ENCODE measurements at places on chromosomes 16 and 17.

GRCh38 chr16:64962786-64963185, 159.1 kb downstream of the CDH11 start:
- DNase-seq: no peak

GRCh38 chr17:8953156-8953885, 12.2 kb downstream of the PIK3R5 start:
- no peak for DNase-seq

GRCh38 chr17:37312137-37312923, 63.5 kb upstream of the C17orf78 start:
- DNase-seq: no peak

DNA sequence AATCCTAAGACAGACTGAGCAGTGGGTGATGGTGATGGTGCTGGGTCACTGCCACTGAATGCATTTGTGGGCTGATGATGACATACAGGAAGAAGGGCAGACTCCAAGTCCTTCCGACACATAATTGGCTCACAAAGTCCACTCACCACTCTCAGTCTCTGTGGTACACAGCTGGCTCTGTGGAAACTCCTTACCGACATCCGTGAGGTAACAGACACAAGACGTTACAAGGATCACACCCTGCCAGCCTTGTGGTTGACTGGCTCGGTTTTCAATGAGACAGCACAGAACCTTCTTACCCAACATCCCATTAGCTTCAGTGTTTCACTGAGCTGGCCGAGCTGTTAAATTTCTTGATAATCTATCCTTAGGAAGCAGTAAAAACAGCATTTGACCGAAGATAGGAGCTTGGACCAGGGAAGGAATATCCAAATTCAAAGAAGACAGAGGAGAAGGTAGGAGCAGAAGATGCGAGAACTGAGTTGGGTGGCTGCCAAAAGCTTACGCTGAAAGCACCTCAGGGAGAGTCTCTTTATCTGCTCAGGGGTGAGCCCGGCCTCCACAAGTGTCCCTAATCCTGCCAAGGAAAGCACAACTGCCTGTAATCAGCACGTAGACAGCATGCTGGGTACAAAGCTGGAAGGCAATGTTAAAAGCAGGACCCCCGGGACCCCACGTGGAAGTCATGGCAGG, 5.5 kb upstream of the MXRA7 start:
- DNase-seq: peak; percentile 83

- no peak for DNase-seq
These were observed 595.2 kb upstream of the CDH11 start for GRCh38 chr16:65716737-65717700.

DNA sequence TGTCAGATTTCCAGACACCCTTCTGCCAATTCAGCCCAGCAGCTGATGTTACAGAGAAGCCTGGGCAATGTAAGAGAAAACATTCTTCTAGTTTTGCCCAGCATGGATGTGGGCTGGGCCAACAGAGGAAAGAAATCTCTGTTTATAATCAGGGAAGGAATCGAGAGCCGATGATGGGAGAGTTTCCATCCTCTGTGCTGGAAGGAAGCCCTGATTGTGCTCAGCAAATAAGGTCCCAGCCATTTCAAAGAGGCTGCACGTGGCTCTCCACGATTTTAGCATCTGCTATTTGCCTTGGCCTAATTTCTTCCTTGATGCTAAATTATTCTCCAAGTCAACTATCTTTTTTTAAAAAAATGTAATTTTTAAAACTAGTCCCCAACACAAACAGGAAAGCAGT, 70.0 kb downstream of the IRX6 start:
- DNase-seq: no peak

GRCh38 chr17:38637951-38638350, 32.2 kb upstream of the SRCIN1 start:
- DNase-seq: no peak

DNA sequence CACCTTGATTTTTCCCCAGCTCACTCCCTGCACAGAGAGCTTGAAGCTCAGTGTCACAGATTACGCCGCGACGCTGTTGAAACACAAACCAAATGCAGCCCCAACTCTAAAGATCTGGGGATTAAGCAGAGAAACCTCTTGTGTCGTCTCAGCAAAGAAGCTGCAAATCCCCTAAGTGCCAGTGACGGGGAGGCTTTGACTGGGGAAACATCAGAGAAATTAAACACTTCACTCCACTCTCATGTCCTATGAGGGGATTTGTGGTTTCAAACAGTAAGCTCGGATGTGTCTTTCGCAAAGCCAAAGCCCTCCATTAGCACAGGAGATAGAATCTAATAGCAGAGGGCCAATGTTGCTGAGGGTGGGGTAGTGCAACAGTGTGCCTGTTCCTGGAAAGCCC, 233.7 kb downstream of the HS3ST4 start:
- DNase-seq: no peak

GRCh38 chr17:16379654-16380053, 1.2 kb upstream of the UBB start:
- DNase-seq: no peak

DNA sequence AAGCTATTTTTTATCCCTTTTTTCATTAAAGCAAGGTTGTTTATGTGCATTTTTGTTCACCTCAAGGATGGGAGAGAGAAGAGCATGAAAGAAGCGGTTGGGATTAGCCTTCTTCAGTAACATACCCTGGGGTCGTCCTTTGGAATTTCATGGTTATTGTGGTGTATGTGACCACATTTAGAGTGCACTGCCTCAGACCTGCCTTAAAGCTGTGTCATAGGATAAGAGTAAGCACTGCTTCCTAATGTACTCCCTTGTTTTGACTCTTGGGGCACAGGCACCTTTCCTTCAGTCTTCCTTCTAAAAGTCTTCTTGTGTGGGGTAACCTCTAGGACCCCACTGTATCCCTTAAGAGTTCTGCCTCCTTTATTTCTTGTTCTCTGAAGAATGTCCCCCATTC, 28.9 kb downstream of the TNRC6A start:
- DNase-seq: no peak

DNA sequence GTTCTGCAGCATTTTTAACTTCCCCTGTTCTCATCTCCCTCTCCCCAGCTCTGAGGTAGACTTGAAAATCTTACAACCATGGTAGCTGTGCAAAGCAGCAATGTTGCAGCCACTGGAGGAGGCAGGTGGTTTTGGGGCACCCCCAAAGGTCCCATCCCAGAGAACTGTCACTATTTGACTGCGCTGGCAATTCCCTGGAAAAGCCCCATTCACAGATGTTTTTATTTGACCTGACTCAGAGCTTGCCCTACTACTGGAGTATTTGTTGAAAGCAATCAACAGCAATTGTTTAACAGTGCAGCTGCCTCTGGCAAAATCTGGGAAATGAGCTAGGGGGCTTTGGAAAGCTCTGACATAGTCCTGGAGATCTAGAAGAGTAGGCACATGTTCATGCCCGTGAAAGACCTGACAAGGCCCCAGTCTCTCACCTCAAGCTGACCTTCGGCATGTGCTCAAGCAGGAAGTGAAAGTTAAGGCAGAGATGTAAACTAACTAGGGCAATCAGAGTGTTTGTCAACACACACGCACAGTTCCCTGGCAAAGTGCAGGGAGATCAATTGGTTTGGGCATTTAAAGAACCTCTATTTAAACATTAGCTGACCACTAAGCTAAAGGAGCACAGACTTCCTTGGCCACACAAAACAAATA, 19.7 kb upstream of the PIK3R5 start:
- DNase-seq: no peak

- no peak for DNase-seq
These were observed 5.2 kb upstream of the FANCA start for GRCh38 chr16:89821438-89822187.

GRCh38 chr16:9351841-9352434, 260.5 kb downstream of the HAPSTR1 start:
- no peak for DNase-seq

GRCh38 chr16:9978160-9978725, 204.0 kb downstream of the GRIN2A start:
- no peak for DNase-seq

GRCh38 chr16:10971560-10971961, 27.2 kb downstream of the CLEC16A start:
- DNase-seq: peak; percentile 48

- no peak for DNase-seq
These were observed 341.4 kb downstream of the FOXL1 start for GRCh38 chr16:86919578-86920305.

DNA sequence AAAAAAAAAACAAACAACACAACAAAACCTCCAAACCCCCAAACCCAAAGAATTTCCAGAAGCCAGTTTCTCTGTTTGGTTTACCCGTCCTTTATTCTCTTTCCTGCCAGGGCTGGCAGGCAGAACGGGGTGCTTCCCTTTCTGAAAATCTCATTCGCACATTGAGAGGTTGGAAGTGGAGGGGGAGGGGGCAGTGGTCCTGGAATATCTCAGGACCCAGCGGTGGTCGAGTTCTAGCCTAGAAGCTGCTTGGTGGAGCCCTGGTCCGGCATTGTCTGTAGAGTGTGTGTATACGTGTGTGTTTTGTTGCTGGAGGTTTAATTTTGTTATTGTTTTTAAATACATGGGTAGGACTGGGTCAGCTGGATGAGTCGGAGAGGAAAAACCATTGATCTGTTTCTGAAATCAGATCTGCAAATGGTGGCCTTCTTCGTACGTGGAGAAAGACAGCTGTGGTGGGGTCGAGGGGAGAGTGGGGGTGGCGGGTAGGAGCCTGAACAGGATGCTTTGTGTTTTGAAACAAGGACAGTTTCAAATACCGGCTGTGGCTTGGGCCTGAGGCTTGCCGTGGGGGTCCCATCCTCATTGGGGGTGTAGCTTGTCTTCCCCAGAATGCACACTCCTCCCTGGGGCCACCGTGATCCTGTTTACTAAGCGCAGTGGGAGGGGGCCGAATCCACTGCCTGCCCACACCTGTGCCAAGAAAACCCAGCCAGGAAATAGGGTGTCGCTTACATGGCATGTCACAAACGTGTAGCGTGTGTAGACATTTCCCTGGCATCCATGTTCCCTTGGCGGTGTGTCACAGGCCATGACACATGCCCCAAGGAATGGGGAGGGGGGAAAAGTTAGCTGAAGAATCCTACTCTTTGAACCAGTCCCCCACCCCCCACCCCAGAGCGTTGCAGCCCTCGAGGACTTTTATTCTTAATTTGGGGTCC, 1.6 kb downstream of the CMIP start:
- peak; percentile 17 for DNase-seq

DNA sequence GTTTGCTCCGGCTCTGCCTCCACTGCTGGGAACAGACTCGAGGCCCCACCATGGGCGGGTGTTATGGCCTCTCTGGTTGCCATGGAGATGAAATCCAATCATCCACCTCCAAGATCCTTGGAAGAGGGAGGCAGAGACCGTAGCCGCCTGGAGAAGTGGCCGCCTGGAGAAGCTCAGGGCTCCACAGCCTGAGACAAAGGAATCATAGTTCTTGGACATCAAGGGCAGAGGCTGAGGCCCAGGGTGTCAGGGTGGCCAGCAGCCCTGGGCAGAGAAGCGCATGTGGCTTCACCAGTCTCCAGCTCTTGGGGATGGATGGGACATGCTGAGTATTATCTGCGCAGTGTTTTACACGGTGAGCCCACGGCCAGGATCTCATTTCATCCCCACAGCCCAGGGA, 36.2 kb downstream of the ABR start:
- no peak for DNase-seq

GRCh38 chr16:46911038-46911437, 26.9 kb downstream of the GPT2 start:
- DNase-seq: no peak

DNA sequence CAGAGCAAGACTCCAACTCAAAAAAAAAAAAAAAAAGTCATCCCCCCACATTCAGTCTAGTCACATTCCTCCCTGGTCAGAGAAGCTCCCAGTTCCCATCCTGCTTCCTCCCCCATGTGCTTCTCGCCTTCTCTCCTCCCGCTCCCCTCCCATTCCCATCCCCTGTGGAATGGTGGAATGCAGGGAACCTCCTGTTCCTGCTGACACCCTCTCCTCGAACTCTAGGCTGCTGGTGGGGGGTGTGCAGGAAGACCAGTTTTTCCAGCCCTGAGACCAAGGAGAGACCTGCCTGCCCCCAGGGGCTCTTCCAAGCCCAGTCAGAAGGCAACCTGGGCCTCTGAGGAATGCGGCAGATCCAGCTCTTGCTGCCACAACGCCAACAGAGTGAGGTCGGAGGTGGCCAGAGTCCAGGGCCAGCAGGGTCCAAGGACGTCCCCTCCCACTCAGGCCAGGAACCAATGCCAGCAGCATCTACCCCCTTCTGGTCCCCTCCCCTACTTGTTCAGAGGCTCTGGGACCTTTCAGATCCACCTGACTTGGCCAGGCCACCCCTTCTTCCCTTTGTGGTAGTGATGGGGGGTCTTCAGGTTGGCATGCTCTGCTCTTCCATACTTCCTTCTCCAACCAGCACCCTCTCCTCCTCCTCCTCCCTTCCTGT, 39.3 kb upstream of the TAC4 start:
- no peak for DNase-seq

DNA sequence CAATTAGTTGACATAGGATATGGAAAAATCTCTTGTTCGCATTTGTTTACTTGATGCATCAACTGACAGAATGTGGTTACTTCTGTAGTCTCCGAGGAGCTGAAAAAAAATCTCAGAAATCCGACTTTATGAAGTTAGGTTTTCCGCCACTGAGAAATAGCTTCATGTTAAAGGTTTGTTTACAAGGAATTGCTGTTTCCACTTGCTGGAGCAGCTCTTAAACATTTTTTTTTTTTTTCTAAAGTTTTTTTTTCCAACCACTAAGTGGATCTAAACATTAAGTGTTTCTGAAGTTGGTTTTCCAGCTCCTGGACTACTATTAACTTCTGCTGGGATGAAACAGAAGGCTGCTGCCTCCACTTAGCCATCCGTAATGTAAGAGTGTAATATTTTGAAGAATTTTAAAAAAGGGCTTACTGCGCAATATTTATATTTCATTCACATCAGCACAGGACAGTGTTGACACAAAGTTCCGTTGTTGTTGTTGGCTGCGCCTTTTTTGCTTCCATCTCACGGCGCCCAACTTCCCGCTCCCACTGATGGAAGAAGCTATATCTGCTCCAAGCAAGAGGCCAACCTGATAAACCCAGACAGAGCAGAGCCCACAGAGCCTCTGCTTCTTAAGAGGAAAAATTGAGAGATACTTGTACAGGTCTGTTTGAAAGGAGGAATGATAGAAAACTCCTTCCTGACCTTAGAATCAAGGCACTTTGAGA, 167.7 kb upstream of the KCNJ16 start:
- DNase-seq: no peak

GRCh38 chr17:72850410-72851118, 241.9 kb downstream of the SLC39A11 start:
- DNase-seq: no peak

- no peak for DNase-seq
These were observed 46.5 kb downstream of the STX8 start for GRCh38 chr17:9529033-9529700.

- no peak for DNase-seq
These were observed 98.0 kb downstream of the AMFR start for GRCh38 chr16:56327071-56327928.

DNA sequence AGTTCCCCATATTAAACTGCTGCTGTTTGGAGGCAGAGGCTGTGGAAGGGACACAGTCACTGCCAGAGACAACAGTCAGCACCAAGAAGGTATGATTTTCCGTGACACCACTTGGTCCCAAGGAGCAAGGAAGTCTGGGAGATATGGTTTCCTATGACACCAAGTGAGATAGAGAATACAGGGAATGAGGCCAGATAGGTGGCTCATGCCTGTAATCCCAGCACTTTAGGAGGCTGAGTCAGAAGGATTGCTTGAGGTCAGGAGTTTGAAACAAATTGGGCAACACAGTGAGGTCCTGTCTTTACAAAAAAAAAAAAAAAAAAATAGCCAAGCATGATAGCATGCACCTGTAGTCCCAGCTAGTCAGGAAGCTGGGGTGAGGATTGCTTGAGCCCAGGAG, 90.8 kb downstream of the ABCC12 start:
- DNase-seq: no peak

GRCh38 chr17:40168262-40168832, 8.9 kb upstream of the RAPGEFL1 start:
- peak; percentile 81 for DNase-seq

Measured in AML-193 (cell line).